NCI-H1092 (cell line): ENCODE measurements at places on chromosomes 7 and 10.
A peak's percentile ranks its signal among the peaks of the same experiment; 100 is the strongest.

DNA sequence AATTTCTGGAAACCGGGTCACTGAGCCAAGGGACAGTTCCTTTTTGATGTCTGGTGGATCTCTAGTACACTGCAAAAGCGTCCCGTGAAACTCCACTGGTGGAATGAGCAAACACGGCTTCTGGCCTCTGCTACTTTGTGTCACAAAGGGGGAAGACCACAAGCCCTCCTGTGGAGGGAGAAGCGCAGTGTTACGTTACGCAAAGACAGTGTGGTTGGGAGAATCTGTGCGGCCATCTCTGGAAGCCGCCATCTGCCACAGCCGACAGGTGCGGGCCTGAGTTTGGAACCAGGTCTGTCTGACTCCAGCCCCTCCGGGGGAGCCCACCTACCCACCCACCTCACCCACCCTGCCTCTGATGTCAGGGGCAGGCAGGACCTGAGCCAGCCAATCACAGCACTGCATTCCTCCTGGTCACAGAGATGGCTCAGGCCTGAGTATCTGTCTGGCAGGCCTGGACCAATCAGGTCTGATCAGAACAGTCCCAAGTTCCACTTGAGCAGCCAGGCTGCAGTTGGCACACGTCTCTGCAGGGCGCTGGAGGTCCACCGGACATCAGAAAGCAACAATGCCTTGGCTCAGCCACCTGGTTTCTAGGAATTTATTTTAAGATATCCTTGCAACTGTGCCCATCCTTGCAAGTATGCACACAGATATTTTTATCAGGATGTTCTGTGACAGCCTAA is 3.0 kb upstream of the CYP2W1 start:
- DNase-seq, result no peak

DNA sequence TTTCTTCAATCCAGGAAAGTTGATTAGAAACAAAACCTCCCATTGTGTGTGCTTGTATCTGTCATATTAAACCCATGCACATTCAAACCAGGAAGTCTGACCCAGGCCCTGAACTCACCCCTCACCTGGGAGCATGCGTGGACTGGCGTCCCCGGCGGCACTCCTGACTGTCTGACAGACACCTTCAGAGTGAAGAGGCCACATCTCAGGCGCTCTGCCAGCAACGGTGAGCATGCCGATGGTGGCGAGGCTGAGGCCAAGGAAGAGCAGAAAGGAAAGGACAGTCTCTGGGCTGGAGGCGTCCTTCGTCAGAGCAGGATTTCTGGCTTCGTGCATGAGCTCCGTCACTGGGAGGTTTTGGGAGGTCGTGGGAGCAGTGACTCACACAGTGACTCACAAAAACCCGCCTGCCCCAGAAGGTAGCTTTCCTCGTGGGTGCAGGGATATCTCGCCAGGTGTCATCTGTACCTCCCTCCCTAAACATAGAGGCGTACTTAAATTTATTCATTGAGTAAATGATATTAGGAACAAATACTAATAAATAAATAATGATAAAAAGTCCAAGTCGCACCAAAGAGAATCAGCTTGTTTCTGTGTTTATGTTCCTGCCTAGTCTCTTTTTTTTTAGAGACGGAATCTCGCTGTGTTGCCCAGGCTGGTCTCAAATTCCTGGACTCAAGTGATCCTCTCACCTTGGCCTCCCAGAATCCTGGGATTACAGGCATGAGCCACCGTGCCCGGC is 13.5 kb downstream of the IQCE start:
- no peak for DNase-seq

DNA sequence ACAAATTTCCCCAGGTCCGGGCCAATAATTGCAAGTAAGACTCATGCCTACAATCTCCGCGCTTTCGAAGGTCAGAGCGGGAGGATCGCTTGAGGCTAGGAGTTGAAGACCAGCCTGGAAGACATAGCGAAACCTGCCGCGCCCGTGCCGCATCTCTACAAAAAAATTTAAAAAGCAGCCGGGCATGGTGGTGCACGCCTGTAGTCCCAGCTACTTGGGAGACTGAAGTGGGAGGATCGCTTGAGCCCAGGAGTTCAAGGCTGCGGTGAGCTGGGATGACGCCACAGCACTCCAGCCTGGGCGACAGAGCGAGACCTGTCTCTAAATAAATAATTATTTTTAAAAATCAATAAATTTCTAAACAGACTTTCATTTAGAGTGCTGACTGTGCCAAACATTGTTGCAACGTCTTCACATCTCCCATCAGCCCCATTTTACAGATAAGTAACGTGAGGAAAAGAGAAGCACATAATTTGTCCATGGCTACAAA is 494 bp upstream of the CFAP43 start:
- no peak for DNase-seq

DNA sequence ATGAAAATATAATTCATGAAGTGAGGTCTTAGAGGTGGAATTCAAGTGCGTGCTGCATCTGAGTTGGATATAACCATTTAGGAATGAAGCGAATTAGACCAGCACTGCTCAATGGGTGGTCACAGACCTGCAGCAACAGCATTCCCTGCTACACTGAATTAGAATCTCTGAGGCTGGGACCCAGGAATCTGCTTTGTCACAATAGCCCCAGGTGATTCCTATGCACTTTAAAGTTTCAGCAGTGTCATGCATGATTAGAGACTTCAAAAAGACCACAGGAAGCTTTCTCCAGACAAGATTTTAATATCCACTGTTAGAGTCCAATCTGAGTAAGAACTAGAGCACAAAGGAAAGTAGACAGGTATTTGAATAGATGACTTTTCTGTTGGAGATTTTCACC is 352.8 kb upstream of the VSTM2A start:
- DNase-seq, result no peak

DNA sequence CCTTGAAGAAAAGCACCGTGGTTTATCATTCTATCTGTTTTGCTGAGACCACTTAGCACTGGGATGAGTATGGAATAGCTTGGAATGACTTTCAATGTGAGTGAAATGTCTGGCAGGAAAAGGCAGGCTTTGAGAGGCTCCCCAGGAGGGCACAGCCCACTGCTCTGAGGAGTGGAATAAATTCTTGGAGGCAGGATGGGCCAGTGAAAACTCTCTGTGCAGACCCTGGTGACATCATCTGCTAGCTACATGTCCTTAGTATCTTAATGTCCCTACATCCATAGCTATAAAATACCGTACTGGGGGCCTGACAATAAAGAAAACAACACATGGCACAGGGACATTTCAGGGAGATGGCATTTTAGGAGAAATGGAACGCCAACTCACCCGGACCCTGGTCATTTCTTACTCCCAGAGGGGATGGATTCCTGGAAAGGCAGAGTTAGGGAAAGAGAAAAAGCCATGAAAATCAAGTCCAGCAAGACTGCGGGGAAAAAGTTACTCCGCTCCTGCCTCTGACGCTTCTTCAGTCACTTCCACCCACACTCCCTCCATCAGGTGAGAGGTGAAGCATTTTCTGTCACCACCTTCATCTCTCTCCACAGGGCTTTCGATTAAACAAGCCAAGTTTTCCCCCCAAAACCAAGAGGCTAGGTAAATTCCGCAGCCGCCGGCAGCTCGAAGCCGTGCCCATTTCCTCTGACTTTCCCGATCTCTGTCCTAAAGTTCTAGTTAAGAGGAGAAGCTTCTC is 991 bp downstream of the ZNF239 start:
- DNase-seq, result no peak

DNA sequence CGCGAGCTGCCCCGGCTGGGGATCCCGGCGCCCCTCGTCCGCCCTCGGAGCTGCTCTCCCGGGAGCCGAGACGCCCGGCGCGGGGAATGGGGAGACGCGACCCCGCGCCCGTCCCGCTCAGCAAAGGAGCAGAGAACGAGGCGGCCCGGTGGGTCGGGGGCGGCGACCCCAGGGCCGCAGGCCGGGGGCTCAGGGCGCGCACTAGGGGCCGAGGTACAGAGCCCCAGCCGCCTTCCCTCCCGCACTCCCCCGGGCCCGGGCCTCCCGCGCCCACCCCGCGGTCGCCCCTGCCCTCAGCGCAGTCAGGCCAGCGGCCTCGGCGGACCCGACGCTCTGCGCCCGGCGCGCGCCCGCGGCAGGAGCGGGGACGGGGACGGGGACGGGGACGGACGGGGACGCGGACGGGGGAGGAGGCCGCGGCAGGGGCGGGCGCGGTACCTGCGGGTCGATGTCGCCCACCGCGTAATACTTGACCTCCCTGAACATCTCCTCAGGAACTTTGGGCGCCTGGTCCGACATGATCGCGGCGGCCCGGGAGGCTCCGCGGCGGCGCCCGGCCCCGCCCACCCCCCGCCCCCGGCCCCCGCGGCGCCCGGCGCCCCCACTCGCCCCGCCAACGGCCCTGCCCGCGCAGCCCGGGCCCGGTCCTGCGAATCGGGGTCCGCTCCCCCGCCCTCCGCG is 373 bp downstream of the PAXIP1 start:
- peak; percentile 41 for DNase-seq

DNA sequence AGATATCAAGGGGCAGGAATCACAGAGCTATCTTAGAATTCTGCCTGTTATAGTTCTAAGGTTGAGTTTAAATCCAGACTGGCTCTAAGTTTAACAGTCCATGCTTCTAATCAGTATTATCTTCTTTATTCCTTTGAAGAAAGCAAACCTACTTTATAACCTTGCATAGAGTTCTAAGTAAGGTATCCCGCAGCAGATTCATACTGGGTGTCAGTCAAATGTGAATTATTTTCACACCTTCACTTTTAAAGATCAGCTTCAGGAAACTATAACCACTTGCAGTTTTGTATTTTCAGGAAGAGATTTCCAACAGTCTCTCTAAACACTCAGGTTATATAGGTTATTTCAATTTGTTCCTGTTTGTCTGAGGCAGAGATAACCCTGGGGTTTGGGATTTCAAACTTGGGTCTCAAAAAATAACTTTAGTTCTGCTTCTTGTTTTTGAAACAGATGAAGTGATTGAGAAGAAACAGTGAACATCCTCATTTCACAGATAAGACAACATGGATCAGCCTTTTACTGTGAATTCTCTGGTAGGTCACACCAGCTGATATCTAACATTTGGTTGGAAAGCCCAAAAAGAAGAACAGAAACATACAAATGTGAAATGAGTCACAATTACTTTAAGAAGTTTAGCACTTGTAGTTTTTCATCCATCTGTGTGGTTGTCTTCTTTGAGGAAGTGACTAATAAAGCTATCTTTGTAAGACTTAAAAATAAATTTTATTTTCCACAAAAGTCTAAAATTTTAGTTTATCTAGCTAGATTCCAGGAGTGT is 21.4 kb downstream of the STAMBPL1 start:
- DNase-seq, result no peak

DNA sequence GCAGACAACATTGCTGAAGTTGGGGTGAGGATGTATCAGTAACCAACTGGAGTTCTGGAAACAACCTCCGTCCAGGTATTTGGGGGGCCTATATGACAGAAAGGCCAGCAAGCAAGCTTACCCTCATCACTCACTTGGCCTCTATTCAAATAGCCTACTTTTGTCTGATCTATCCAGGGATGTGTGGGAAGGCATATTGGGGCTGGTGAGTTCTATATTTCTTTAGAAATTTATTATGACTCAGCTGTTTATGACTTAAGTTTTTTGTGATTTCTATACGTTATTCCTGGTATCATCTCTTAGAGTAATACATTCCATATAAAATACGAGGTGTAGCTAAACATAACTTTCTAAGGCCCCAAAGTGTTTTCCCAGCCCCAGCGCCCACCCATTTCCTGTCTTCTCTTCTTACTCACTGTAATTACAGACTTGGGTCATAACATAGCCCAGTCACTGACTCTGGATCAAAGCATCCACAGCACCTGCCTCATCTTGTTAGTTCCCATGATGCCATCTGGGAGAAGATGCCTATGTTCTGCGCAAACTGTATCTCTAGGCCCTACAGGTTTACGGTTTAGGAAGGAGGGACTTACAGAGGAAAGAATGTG is 18.1 kb downstream of the GARS1 start:
- no peak for DNase-seq

GRCh38 chr7:73822319-73823173 is 8.2 kb upstream of the CLDN4 start:
- DNase-seq, result no peak

GRCh38 chr10:71857934-71858890 is 7.2 kb upstream of the PSAP start:
- no peak for DNase-seq

DNA sequence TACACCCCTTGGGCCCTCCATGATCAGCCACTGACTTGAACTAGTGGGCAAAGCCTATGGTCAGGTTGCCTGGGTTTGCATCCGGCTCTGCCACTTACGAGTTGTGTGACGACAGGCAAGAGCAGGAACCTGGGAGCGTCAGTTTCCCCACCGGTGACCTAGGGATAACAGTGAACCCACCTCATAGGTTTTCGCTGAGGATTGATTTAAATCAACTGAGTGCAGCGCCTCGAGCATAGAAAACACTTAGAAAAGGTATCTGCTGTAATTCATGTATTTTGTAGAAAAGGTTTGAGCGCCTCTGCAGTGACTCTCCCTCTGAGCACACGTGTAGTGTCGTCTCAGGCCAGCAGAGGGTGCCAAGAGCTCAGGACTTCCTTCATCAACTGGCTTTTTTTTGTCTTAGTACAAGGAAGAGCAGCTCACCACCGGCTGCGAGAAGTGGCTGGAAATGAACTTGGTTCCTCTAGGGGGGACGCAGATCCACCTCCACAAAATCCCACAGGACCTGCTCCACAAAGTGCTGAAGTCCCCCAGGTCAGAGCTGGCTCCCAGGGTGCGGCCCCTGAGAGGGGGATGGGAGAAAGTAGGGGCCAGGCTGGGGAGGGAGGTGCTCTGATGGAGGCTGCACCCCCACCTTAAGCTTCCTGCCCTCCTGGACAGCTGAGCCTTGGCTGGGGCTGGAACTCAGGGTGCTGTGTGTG is 27.7 kb downstream of the BTBD16 start:
- peak; percentile 7 for DNase-seq
